ENCODE measurements at places on chromosomes 16 and 17.

GRCh38 chr16:50674831-50675230 is 6.3 kb downstream of the SNX20 start:
- DNase-seq = no peak

- DNase-seq = peak; percentile 34
Observed at GRCh38 chr16:27326738-27327585, 13.2 kb downstream of the IL4R start.

DNA sequence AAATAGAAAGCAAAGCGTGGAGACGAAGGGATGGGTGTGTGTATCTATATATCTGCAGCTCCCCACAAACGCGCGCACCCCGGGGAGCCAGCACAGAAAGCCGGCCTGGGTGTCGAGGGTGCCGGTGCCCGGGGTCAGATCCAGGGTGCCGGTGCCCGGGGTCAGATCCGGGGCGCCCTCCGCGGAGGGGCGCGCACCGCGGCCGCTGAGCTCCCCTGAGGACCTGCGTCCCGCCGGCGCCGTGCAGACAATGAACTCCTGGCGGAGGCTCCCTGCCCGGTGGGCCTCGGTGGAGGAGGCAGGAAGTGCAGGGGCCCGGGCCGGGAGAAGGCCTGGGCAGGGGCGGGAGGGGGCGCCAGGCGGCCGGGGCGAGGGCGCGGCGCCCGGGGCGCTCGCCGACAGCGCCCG is 1.1 kb downstream of the ZNF423 start:
- no peak for DNase-seq

DNA sequence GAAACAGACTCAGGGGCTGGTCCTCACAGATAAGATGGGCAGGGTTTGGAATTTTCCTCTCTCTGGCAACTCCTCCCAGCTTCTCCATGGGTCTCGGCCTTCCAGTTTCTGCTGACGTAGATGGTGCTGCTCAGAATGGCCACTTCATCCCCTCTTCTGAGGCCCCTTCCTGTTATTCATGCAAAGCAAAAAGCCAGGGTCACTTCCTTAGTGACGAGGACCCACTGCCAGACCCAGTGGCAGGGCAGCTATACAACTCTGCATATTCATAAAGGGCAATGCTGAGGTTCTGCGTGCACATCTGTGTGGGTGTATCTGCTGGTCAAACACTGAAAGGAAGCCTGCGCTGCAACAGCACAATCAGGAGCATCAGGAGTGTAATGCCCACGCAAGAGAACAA is 108.8 kb downstream of the WSCD1 start:
- no peak for DNase-seq

- no peak for DNase-seq
Observed at GRCh38 chr17:62876063-62876462, 67.9 kb upstream of the MARCHF10 start.

DNA sequence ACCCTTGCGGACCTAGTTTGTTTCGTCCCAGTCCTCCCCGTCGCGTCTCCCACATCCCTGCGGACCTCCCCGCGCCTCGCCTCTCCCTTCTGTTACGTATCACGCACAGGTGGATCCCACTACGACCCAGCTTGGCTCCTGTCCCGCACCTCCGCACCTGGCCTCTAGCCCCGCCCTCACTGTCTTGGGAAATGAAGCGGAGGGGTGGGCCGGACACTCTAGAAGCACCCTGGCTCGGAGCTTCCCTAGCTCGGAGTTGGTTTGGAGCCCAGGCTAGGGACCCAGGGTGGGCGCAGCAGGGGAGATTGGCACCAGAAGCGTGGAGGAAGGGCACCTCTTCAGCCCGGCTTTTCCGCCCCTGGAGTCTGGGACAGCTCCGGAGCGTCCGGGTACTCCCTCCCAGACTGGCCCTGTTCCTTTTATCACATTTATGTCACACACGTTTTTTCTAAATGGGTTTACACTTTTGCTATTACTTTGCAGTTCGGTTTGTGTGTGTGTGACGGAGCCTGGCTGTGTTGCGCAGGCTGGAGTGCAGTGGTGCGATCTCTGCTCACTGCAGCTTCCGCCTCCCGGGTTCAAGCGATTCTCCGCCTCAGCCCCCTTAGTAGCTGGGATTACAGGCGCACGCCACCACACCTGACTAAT is 1.4 kb upstream of the CEMP1 start:
- DNase-seq = peak; percentile 84

DNA sequence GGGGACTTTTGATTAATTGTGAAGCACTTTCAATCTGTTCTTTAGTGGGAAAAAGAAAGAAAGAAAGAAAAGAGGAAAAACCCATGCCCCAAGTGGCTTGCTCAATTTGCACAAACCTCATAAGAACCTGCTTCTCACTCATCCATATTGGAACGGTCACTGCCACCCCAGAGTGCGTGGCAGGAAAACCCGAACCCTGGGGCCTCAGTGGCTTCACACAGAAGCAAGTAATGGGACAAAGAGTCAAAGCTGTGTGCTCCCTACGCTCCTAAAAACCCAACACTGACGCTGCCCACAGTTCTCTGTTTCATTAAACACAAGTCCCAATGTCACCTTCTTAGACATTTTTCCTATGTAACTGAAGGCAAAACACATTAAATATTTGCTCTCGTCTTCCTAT is 1.2 kb downstream of the SLC6A4 start:
- DNase-seq = no peak

DNA sequence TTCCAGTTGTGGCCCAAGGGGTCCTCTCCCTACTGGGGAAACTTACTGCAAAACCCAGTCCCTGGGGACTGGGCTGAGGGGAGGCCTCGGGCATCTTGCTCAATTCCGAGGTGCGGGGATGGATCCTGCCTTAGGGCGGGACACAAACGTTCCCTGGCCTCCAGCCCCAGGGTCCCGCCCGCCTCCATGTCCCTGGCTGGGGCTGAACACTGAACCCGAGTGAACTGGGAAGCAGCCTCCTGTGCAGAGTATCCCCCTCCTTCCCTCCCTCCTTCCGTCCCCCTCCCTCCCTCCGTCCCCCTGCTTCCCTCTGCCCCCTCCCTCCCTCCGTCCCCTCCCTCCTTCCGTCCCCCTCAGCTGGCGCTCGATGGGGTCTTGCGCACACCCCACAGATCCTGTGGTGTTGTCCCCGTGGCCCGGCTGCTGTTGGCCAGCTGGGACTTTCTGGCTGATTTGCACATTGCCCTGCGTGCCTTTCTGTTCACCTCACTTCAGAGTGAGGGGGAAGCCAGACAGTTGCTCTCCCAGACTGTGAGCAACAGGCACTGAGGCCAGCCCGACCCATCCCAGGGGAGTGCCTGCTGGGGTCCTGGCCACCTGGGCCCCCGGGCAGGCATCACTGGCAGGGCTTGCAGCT is 5.5 kb downstream of the TRAF7 start:
- no peak for DNase-seq

DNA sequence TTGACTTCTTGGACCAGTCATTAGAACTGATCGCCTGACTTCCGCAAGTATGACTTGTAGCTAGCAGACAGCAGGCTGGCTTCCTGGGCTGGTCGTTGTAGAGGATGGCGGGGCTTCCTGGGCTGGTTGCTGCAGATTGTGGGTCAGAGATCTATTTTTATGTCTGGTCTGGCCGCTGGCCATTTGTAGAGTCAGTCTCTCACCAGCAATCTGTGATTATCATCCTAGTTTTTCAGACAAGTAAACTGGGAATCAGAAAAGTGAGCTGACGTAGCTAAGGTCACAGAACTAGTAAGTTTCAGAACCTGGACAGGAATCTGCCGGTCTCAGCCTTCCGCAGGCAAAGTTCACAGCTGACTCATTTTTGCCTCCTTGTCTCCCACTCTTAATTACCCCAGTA is 19.1 kb downstream of the GPR142 start:
- DNase-seq = peak; percentile 88

GRCh38 chr16:743794-744500 is 3.1 kb upstream of the CIAO3 start:
- DNase-seq = no peak

GRCh38 chr17:49260817-49261291 is 30.3 kb upstream of the PHOSPHO1 start:
- DNase-seq = no peak

GRCh38 chr16:72120026-72120425 is 26.4 kb downstream of the DHX38 start:
- DNase-seq = no peak

GRCh38 chr16:86966777-86967176 is 350.4 kb downstream of the C16orf95 start:
- no peak for DNase-seq

- DNase-seq = no peak
Observed at GRCh38 chr17:72370819-72371218, 250.0 kb downstream of the SOX9 start.

DNA sequence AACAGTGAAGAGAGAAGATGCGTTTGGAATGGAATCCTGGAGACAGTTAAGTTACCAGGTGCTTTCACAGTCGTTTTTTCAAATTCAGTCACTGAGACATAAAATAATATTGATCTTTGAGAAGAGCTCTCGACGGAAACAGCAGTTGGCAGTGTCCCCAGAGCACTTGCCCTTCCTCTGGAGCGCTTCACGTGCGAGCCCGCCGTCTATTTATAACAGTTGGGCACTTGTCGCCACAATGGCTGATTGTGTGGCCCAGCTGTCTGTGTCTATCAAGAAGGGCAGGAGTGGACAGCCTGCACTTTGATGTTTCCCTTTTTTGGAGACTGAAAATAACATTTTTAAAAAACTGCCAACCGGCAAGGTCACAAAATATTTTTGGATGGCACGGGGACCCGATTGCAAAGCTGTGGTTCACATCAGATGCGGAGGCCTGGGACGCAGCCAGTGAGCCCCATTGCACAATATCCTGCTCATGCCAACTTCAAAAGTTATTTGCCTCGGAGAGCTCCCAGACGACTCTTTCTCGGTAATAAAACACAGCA is 62.9 kb downstream of the ADCY9 start:
- DNase-seq = no peak

GRCh38 chr17:17502741-17503565 is 6.8 kb upstream of the RASD1 start:
- DNase-seq = no peak

DNA sequence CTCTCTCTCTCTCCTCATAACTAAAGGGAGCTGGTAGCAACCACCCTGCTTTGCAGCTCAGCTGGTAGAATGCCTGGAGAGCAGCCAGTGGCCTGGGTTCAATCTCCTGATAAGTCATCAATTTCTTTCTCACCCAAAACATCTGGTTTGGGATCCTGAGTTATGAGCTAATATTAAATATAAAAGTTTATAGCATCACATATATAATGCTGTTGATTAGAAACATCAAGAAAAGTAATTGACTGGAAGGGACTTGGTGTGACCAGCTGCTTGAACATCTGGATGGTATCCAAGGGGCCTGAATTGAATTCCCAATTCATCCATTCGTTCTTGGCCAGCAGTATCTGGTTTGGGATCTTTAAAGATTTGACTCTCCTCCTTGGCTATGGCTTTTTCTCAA is 12.2 kb upstream of the ELAC2 start:
- DNase-seq = no peak

Measured in cerebellum (tissue), 4 donors.